ENCODE measurements at places on chromosomes 12 and 14.

- no peak for DNase-seq
Observed at GRCh38 chr14:103022002-103022684, 35.2 kb downstream of the CDC42BPB start.

DNA sequence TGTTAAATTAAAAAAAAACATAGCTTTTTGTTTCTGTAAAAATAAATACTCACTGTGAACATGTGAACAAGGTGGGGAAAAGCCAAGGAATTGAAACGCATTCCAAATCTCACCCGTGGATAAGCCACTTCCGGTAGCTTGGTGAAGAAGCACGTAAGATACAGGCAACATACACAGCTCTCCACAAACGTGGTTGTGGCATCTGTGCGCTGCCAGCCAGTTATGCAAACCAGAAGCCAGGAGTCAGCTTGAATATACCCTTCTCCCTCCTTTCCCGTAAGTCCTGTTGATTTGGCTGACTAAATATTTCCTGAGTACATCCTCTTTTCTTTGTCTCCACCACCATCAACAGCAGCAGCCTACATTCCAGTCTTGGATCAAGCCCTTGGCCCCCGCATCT lies 486.2 kb downstream of the VRK1 start:
- no peak for DNase-seq

DNA sequence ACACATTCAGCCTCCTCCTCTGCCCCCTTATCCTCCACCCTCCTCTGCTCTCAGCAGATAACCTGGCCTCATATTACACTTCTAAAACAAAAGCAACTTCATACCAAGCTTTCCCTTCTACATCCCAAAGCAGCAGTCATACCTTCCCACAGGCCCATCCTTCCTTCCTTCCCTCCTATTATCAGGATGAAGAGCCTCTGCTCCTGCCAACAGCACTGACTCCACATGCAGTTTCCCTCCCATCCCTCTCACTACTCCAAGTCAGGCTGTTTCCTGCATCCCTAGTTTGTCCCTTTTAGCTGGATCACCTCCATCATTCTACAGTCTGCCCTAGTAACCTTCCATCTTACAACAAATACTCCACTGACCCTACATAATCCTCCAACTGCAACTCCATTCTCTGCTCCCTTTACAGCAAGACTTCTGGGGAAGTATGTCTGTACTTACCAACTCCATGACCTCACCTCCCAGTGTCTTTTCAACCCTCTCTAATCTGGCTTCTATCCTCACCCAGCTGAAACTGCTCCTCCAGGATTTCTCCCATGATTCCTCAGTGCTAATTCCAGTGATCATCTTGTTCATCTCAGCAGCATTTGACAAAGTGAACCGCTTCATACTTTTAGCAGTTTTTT lies 4.9 kb upstream of the YEATS4 start:
- no peak for DNase-seq

GRCh38 chr14:71586131-71586897 lies 345.9 kb upstream of the RGS6 start:
- DNase-seq, result no peak

DNA sequence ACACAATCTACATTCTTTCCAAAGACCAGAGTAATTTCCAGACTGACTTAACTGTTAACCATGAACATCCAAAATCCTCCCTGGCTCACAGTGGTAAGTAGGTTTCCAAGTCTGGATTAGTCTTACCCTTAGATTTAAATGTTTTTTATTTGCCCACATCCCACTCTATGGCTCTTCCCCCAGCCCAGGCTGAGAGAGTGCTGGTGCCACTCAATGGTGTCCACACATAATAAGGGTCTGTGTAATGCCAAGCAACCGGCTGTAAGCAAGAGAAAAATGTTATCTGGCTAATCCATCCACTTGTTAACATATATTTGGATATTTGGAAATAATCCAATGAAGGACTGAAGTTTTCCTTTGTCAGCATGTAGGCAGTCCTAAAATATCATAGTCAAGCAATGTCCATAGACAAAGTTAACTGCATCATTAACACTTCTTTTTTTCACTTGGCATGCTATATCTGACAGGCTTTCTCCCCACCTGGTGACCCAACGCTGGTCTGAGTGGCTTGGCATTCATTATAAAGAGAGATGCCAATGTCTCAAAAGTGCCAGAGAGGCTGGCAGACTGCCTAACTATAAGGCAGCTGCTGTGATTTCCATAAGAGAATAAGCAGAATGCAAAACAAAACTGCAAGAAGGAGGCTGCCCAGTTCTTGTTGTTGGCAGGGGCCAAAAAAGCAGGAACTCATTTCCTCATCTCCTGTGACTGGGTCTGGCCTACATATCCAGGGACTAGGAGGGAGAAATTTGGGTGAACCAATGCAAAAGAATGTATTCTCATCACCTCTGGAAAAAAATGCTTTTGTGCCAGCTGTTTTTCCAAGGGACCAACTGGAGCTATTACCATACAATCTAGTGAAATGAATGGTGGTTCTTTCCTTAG lies 13.9 kb upstream of the HOXC13 start:
- no peak for DNase-seq

- DNase-seq, result no peak
Observed at GRCh38 chr12:14962797-14963196, 1.4 kb upstream of the ARHGDIB start.

DNA sequence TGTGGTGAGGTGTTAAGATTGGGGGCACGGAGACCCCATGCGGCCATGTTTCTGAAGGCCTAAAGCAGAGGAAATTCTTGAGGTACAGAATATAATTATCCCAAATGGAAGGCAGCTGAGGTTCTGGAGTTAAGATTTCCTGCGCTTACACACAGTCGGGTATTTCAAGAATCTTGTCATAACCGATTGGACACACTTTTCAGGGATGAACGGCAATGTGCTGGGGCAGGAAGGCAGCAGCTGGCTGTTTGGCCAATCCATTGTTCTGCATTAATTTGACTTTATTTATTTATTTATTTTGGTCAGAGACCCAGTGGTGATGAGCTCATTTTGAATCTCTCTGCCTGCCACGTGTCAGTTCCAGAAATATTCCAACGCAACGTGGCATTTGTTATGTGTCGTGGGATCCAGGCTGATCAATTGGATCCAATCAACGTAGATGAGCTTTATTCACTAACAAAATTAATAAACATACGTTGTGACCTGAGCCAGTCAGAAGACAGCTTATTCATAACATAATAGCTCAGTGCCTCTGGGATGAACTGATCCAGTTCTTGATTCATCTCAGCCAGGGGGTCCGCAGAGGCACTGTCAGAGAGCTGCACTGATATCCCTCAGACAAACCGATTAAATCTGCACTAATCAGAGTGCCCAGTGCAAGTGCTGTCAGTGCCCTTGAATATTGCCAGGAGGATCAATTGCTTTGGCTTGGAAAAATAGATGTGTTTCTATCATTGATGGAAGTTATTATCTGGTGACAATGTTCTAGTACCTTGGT lies 181.0 kb downstream of the KTN1 start:
- DNase-seq, result no peak

DNA sequence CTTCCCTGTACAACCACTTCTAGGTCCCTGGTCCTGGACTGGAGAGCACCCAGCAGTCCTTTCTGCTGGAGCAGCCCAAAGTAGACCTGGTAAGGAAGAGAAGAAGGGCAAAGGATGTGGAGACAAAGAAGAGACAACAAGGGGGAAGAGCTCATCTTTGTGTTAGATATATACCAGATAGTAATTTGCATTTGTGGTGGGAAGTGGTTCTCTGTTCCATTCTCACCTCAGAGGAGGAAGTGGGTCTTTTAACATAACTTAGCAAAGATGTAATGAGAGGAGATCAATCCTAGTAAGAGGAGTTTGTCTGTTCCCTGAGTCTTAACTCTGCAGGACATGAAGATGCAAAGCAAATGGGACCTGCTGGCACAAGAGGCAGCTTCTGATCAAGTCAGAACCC lies 8.0 kb downstream of the CCDC198 start:
- no peak for DNase-seq

GRCh38 chr12:108847705-108848104 lies 9.7 kb downstream of the SSH1 start:
- no peak for DNase-seq

GRCh38 chr12:131287015-131287937 lies 333.6 kb downstream of the ADGRD1 start:
- no peak for DNase-seq

- DNase-seq, result no peak
Observed at GRCh38 chr12:92003701-92004100, 141.9 kb downstream of the BTG1 start.

GRCh38 chr14:81582420-81582819 lies 48.8 kb upstream of the SEL1L start:
- no peak for DNase-seq

- no peak for DNase-seq
Observed at GRCh38 chr14:79573486-79573885, 637.8 kb downstream of the DIO2 start.

DNA sequence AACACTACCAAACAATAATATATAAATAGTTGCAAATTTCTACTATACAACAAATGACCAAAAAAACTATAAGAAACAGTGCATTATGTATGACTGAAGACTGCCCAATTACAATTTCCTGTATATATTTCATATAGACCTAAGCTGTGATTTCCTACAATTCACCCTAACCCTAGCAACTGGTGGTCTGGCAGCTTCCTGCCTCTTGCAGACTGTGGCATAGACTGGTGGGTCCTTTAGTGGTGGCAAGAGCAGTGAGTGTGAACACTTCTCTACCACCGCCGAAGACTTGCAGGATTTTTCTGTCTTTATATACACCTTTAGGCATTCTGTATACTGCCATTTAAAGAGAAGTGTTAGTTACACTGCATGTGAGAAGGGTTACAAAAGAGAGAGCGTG lies 43.6 kb upstream of the CMAS start:
- DNase-seq, result no peak

DNA sequence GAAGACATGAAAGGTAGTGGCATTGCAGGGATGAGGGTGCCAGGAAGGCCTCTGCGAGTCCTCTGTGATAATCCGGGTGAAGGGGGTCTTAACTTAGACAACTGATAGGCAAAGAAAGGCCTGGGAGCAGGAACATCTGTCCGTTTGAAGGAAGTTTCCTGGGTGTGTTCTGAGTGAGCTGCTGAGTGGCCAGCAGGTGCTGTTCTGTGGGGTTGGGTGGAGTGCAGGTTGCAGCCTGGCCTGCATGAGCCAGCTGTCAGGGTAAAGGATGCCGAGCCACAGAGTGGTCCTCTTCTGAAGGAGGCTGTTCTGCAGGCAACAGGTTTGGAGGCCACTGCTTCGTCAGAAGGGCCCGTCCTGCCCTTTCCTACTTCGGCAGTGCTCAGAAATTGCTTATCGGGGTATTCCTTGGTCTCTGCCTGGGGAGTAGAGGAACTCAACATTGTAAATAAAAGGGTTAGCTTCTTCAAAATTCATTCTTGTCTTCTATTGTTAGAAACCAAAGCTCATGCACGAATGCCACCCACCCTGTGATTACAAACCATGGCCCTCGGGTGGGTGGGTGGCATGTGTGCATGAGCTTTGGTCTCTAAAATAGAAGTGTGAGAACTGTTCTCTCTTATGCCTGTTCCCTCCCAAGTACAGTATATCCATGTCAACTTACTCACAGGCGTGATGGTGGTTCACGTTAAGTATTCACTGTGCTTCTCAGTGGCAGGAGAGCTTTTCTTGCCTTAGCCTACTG lies 118.9 kb downstream of the CHST11 start:
- DNase-seq, result no peak

DNA sequence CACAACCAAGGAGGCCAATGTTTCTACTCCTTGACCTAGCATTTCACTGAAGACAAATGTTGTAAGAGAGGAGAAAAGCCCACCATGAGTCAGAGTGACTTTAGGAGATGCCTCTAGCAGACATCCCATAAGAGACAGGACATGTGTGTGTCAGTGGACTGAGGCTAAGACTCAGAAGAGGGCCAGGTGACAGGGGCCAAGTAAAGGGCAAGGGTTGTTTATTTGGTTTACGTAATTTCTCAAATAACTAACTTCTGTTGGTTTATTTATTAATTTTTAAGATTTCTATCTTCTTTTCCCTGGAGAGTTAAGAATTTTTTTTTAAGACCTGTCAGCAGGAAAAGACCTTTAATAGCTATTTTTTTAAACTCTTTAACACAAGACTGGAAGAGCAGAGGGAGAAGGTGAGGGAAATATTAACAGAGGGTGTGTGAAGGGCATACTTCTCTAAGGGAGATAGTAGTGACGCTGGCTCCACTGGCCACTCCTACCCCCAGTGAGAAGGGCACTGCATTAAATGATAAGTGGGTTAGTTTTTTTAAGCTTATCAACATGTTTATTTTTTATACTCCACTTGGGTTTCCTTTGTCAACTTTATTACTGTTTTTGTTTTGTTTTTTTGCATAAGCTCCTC lies 3.4 kb downstream of the PNP start:
- DNase-seq, result no peak

GRCh38 chr14:65277027-65277426 lies 135.5 kb upstream of the FUT8 start:
- DNase-seq, result no peak

DNA sequence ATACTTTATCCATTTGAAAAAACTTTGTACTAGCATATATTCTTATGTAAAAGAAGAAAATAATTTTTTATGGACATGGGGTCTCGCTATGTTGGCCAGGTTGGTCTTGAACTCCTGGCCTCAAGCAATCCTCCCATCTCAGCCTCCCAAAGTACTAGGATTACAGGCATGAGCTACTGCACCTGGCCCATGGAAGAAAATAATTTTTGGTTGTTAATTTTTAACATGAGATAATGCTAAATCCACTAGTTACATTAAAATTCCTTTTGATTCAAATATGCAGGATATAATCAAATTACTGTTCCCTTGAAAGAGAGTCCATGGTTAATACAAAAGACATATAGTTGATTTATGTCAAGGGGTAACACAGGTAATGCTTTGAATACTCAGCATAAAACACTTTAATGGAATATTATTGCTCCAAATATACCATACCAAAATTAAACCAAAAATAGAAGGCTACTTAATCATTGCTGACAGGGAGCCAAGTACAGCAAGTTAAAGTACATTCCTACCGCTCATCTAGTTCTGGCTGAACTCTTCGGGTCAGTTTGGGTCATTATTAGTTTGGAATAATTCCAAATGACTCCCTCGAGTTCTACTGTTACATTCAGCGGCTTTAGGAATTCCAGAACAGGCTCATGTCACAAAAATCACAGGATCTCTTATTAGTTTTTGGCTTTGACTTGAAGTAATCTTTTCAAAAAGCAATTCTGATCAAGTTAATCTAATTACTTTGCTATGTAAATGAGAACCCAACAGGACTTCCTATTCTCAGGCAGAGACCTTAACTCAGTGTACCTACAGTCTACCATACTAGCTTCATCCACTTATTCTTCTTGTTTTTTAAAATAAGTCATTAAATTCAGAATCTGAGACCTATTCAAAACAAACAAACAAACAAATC lies 6.1 kb downstream of the SOS2 start:
- no peak for DNase-seq

DNA sequence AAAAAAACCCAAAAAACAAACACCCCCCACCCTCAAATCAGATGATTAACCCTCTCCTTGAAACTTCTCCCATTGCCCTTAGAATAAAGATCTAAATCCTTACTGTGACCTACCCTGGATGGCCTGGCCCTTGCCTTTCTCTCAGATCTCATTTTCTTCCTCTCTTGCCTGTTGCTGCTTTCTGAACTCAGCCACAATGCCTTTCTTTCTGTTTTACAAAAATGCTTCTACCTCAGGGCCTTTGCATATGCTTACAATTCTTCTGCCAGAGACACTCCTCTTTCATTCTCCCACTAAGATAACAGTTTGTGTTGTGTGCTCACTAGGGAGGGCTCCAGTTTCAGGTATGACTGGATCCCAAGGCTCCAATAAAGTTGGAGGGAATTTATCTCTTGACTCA lies 108.3 kb downstream of the PTPN11 start:
- no peak for DNase-seq
